Stimulated activated CD4-positive, alpha-beta T cell treated with anti-CD3 and anti-CD28 coated beads, Interleukin-1b, Interleukin-23, amount 100 ng/mL, for 1 hour (primary cell): ENCODE measurements at places on chromosomes 7 and 10.

DNA sequence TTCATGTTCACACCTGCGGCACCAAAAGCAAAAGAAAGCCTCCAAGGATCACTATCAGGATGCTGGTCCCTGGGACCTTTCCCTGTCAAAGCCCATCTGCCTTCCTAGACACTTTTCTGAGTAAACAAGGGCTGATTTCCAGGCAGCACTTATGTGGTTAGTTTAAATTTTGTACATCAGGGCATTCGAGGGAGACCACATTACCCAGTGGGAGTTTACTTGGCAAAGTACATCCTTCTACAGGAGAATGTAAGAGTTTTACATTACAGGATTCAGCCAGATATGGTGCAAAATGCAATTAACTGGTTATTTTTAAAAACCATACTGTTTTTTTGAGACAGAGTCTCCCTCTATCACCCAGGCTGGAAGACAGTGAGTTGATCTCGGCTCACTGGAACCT is 132.1 kb downstream of the CSTF2T start:
- no peak for DNase-seq

- DNase-seq = no peak
Measured at GRCh38 chr10:794382-794956, 105.0 kb upstream of the DIP2C start.

GRCh38 chr10:71132321-71132810 is 80.0 kb upstream of the UNC5B start:
- DNase-seq = no peak

- DNase-seq = no peak
Measured at GRCh38 chr7:14013898-14014297, 24.4 kb upstream of the ETV1 start.

DNA sequence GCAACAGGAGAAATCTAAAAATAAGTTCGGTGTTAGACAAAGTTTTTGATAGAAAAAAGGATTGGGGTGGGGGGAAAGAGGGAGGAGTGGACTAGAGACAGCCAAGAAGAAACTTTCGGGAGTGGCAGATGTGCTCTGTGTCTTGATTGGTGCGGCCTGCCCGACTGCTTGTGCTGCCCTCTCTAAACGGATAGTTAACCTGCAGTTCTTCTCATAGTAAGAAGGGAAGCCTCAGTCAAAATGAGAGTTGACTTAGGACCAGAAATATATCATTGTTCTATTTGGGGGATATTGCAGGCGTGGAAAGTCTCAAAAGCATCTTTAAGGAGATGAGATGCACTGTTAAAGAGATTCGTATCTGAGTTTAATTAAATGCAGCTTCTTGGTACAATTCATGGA is 39.3 kb downstream of the UBE3C start:
- DNase-seq = no peak

DNA sequence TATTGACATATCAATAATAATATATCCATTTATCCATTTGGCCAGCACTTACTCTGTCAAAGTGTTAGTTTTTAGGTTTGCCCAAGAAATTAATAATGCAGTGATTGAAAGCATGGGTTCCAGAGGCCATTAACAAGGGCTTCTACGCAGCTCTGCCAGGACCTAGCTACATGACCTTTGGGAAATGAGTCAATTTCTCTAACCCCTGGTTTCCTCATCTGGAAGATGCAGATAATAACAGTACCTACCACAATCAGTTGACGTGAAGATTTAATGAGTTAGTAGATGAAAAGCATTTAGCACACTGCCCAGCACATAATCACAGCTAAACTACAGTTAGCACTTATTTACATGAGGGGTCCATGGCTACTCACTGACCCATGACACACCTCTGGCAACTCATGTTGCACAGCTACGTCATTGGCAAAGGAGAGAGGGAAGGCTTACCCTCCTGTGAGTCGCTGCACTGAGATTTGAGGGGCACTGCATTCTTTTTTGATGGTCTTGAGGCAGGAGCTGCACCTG is 263.7 kb downstream of the PLXNA4 start:
- no peak for DNase-seq

DNA sequence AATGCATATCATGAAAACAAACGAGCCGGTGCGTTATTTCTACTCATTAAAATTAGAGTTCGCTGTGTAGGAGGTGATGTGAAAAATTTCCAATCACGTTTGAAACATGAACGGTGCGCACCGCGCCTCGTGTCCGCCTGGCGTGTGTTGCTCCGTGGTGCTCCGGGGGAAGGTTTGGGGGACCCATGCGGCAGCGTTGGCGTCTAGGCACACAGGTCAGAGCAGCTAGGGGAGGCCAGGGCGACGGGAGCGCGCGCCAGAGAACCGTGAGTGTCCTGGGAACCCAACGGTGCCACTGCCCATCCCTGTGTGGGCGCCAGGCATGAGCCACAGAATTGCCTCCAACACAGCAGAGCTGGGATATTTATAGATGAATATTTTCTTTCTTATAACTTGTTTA is 70.6 kb upstream of the ADARB2 start:
- DNase-seq = no peak

DNA sequence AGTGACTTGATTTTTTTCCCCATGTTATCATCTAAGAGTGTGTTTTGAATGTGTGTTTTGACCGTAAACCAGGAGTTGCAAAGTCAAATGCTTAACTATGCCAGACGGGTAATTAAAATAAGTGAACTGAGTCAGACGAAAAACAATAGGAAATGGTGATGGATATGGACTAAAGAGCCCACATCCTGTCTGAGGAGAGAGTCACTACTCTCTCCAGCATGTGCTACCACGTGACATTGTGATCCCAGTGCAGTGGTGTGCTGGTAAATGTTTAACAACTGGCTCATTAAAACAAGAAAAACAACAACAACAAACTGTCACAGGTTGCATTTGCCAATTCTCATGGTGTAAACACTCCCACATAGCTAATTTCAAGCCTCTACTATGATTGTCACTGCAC is 164.3 kb downstream of the SUGCT start:
- no peak for DNase-seq

DNA sequence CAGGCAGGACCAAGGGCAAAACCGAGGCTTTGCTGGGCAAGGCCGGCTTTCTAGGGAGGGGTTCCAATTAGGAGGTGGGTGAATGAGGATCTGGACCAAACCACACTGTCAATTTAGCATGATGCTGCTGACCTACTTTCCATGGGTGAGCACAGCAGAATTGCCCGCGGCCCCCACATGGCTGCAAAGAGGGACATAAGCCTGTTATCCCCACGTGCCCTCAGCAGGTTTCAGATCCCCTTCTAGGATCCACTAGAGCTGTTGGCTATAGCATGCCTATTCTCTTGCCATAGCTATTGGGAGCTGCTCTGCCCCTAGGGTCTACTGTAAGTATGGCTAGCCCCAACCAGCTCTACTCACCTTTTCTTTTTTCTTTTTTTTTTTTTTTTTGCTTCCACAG is 102.8 kb downstream of the COL13A1 start:
- no peak for DNase-seq
